ENCODE measurements at places on chromosomes 12 and 14.

DNA sequence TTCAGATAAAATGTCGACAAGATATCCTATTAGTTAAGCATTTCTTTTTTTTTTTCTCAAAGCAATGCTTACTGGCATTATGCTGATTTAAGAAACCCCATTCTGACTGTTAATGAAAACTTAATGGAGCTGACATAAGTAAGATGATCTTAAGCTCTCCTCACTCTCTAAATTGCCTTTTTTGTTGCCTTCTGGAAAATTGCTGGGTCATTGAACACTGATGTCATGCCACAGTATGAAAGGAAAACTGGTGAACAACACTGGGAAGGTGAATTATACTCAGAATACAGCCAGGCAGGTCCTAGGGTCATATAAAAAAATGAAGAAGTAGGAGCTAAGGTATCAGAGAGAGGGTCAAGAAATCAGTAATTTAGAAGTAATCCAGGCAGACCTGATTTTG, 179.9 kb downstream of the BTG1 start:
- no peak for DNase-seq

DNA sequence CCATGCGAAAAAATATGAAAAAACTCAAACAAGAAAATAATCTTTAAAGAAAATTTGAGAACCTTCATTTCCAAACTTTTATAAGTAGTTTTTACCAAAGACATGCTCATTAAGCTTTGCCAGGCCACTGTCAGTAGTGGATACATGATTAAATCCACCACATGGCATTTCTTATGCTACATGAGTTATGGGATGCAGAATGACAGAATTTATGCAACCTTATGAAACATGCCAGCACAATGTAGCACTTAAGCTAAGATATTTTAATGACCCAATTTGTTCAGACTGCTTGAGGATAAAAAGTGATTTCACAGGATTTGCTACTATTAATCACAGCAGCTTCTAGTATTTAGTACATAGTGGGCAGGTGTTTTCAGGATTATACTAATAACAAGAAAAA, 123.3 kb downstream of the ATP23 start:
- DNase-seq = no peak

DNA sequence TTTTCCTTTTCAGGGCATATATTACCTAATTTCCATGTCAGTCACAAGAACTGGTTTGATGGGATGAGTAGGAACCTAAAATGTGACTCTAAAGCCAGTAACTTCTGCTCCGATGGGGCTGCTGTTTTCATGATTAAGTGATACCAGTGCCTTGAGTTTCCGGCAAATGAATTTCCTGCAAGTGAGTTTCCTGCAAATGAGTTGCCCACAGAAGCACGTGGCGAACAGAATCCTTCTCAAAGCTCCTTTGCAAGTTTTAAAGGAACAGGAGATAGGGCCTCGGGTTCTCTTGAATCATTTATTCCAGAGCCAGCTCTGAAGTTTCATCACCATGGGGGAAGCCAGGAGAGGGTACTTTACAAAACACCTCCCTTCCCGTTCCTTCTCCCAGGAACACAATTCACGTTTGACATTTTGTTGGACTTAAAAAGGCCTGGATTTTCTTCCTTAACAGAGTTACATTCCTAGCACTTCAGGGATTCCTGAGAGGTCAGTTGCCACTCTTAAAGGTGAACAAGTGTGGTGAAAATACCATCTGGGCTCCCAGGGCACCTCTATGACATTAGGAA, 2.2 kb upstream of the PPTC7 start:
- peak; percentile 32 for DNase-seq

GRCh38 chr14:75793806-75794205, 132.8 kb downstream of the TTLL5 start:
- no peak for DNase-seq

DNA sequence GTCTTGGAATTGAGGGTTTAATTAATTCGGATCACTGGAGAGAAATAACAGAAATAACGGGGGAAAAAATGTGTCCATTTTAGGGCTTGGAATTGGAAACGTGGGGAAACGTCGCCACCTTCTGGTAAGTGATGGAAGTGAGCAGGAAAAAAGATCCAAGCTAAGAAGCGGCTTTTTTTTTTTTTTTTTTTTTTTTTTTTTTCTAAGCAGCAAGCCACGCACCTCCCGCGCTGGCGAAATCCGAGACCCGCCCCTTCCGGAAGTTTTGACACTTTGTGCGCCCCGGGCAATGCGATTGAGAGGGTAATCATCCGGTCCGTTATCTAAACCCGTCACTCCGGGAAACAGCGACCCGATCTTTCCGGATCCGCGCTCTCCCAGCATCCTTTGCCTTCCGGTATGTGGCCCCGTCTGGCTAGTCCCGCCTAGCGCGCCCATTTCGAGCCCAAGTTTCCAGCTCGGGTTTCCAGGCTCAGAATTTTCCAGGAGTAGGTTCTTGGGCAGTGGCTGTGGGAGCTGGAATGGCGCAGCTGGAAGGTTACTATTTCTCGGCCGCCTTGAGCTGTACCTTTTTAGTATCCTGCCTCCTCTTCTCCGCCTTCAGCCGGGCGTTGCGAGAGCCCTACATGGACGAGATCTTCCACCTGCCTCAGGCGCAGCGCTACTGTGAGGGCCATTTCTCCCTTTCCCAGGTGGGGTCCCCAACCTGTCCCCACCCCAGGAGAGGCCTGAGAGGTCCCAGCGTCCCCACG, at the start of gene ALG10:
Gene ALG10 (plus strand): TSS at position 418 of the 752 bp plus-strand sequence. CDS start 104 bp downstream, at position 522.
- DNase-seq = peak; percentile 95

DNA sequence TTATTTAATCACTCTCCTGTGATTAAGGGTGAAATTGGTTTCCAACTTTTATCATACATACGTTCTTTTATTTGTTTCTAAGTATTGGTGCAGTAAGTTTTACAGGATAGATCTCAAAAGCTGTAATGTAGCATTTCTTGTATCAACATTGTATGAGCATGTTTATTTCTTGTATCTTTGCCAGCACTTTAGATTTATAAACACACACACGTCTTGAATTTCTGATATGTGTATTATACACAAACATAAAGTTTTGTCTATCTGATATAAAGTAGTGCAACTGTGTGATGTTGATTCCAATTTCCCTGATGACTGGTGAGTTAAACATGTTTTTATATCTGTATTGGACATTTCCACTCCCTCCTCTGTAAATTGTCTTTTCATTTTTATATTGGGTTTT, 134.7 kb downstream of the NOVA1 start:
- DNase-seq = no peak

- no peak for DNase-seq
These were observed 1.5 kb upstream of the HCAR1 start for GRCh38 chr12:122732170-122732569.

- DNase-seq = no peak
These were observed 31.9 kb downstream of the RBM19 start for GRCh38 chr12:113934060-113934814.

GRCh38 chr12:120581998-120582397, 796 bp upstream of the POP5 start:
- DNase-seq = no peak

DNA sequence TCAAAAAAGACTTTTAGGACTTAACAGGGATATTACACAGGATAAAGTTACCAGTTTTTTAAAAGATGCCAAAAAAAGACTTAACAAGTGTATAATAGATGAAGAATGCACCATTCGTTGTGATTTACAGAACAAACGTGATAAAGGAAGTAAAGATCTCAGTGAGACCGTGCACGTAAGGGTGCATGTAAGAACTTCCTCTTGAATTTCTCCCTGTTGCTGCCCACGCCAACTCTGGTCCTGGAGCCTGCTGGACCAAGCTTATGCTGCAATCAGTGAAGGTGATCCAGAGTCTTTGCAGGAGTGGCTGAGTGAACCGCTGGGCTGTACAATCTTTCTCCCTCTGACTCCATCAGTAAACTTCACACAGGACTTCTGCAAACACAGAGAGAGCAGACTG, 593.7 kb downstream of the TMEM121 start:
- no peak for DNase-seq
